ENCODE measurements at places on chromosomes 7 and 10.

- no peak for DNase-seq
Observed at GRCh38 chr10:43311794-43312193, 44.9 kb upstream of the RASGEF1A start.

- no peak for DNase-seq
Observed at GRCh38 chr10:7123774-7124173, 287.1 kb downstream of the SFMBT2 start.

DNA sequence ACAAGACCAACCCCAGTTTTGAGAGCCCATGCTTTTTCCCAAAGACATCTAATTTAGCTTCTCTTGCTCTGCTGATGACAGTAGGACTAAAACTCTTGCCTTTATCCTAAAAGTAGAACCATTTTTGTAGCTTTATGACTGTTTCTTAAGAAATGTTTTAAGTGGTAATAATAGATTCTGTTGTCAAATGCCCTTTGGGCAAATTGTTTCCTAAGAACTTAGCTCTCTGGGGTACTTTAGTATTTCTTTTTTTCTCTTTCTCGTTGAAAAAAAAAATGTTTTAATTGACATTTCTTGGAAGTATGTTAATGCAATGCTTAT, 157.4 kb downstream of the ARID5B start:
- no peak for DNase-seq

GRCh38 chr7:33130184-33130583, 820 bp downstream of the BBS9 start:
- DNase-seq, result no peak

- no peak for DNase-seq
Observed at GRCh38 chr10:87092861-87093631, 1.6 kb downstream of the GLUD1 start.

DNA sequence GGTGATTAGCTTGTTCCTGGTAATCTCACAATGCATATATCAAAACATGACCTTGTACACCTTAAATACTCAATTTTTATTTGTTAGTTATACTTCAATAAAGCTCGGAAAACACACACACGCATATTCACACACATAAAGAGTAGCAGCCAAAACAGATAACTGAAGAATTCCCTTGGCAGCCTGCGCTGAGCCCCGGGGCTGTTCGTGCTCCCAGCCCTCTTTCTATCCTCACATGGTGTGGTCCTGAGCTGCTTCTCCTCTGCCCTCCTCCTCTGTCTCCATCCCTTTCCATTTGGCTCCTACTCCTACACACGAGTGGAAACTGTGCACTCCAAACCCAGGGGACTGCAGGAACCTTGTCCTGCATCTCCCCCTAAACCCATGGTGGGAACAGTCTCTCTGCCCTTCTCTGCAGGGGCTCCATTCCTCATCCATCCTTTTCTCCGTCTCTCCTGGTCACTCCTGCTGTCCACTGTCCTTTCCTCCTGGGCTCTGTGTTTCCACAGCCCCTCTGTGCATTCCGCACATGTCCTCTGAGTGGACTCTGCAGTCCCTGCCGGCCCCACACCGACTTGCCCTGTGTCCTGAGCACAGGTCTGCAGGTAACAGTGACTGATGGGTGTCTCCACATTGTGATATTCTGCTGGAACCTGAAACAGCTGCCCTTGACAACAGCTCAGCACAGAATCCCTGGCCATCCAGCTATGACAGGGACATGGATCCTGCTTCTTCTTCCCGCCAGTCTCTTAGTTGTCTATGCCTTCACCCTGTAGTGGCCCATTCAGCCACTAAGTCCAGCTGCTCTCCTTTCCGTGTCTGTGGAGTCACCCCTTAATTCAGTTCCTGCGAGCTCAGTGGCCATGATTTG, 216.8 kb upstream of the ZNF32 start:
- DNase-seq, result no peak

- no peak for DNase-seq
Observed at GRCh38 chr7:47402941-47403866, 178.7 kb downstream of the TNS3 start.

DNA sequence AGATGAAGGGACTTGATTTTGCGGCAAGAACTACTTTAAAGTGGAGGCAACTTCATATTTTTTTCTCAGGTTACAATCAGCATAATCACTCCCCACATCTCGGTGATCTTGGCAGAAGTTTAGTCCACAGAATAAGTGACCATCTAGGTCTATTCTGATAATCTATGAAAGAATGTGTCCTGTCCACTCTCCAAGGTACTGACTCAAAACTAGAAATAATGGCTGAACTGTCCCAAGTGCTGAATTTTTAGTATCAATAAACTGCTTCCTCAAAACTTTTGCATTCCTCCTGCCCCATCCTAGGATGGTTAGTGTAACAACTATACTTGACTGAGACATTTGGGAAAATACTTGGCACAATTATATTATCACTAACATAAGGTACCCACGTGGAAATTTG, 10.9 kb upstream of the CHRM2 start:
- DNase-seq, result no peak

DNA sequence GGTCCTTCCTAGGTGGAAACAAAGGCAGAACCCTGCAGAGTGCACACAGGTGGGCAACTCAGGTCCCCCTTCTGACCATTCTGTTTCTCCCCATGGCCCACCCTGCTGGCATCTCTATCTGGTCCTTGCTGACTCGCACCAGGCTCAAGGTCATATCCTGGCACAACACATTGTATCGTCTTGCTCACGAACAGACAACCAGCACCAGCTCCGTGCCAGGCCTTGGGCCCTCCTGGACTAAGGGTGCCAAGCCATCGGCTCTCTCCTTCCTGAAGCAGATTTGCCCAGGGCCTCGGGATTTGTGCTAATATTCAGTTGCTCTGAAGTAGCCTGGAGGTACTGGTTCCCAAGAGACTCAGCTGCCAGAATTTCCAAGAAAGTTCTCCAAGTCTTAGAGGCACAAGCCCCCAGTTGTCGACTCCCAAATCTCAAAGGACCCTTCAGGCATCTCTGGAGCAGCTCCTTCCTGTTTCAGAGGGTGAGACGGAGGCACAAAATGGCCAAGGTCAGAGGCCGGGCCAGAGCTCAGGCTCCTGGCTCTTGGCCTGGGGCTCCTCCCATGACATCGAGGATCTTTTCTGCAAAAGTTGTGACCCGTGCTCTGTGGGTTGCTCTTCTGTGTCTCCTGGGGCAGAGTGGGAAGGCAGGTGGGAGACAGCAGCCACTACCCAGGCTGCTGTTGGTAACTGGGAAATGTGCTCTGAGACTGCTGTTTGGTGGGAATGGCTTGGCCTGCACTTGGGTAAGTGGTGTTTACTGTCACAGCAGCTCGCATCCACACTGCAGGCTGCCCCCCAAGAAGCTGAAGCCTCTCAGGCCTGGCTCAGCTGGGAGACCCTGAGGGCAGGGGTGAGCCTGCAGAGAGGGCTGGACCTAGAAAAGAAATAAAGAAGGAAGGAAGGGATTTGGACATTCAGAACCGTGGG, 121.3 kb downstream of the RGS10 start:
- no peak for DNase-seq

- no peak for DNase-seq
Observed at GRCh38 chr10:54198051-54198450, 603.0 kb downstream of the PCDH15 start.

GRCh38 chr10:71973777-71974488, 9.7 kb downstream of the CHST3 start:
- no peak for DNase-seq

- DNase-seq, result no peak
Observed at GRCh38 chr10:6247041-6247712, 44.4 kb downstream of the PFKFB3 start.

DNA sequence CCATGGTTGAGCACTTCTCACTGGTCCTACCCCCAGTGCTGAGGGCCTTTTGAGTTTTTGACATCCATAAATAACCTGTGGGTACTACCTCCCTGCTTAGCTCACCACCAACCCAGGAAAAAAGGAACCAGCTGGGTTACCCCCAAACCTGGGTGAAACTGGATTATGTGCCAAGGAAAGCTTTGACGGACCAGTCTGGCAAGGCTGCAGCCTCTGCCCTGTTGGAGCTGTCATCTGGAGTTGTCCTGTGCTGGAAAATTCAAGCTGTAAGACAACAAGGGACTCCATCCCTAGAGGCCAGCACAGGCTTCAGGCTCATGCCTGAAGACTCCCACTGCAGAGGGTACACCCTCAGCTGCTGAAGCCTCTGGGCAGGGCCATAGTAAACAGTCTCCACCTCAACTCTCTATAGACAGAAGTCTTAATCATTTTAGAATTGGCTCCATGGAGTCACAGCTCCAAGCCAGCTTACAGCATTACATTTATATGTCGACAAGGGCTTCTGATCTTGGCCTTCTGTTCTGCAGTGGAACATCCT, 115.5 kb upstream of the AFAP1L2 start:
- DNase-seq, result no peak

- no peak for DNase-seq
Observed at GRCh38 chr10:79327090-79327457, 20.2 kb upstream of the PPIF start.

GRCh38 chr7:44958645-44959344, 20.0 kb downstream of the MYO1G start:
- DNase-seq, result no peak

DNA sequence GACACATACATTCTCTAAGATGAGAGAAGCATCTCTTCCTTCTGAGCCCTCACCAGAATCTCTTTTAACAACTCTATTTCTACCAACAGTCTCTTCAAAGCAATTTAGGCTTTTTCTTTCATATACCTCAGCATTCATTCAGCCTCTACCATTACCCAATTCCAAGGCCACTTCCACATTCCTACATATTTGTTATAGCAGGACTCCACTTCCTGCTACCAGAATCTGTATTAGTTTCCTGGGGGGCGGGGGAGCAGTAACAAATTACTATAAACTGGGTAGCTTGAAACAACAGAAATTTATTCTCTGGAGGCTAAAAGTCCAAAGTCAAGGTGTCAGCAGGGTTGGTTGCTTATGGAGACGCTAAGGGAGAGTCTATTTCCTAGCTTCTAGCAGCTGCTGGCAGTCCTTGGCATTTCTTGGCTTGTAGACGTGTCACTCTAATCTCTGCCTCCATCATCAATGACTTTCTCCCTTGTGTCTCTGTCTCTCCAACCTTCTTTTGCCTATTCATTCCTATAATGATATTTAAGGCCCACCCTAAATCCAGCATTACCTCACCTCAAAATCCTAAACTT, 7.4 kb downstream of the PRPS1L1 start:
- no peak for DNase-seq

GRCh38 chr7:117085769-117086463, 132.6 kb downstream of the ST7 start:
- DNase-seq, result no peak

DNA sequence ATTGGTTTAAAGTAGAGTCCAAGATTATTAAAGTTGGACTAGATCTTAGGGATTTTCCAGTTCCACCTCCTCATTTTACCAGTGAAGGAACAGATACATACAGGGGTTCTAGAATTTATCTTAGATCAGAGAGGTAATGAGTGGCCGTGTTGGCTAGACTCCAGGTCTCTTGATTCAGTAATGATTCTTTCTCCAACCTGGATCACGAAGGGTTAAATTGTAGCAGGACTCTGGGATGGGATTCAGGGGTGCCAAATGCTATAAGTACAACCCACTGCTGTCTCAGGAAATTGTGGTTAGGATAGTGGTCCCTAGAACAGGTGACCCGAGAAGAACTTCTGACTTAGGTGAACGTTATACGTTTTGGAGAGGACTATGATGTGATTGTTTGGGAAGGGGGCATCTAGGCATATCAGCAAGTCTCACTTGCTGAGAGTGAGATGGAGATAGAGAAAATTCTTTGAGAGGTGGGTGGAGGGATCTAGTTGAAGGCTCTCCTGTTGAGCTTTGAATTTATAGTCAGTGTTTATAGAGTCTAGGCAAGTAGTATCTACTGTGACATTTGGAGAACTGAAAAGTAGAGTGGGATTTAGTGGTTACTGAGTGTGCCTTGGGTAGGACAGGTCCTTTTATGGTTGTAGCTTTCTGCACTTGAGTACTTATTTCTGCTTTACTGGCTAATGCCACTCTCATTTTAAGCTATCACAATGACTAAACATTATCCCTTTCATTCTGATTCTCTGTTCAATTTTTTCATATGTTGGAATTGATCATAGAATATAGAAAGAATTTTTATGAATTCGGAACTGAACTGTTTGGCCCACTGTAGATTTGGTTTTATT, 58.3 kb downstream of the ST7 start:
- DNase-seq, result no peak

DNA sequence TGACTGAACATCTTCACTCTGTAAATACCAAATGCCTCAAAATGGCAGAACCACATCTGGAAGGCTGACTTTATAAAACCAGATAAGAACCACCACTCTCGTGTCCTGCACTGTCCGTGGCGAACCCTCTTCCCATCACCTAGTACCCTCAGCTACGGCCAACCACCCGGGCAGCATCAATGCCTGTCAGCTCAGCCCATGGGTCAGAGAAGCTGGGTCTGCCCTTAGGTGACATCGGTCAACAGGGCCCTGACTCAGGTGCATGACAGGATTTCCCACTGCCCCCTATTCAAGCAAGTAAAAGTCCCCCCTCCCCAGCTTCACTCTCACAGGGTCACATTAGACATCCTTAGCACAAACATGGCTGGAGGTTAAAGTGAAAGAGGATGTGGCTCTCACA, 56.6 kb downstream of the HSPA12A start:
- no peak for DNase-seq

DNA sequence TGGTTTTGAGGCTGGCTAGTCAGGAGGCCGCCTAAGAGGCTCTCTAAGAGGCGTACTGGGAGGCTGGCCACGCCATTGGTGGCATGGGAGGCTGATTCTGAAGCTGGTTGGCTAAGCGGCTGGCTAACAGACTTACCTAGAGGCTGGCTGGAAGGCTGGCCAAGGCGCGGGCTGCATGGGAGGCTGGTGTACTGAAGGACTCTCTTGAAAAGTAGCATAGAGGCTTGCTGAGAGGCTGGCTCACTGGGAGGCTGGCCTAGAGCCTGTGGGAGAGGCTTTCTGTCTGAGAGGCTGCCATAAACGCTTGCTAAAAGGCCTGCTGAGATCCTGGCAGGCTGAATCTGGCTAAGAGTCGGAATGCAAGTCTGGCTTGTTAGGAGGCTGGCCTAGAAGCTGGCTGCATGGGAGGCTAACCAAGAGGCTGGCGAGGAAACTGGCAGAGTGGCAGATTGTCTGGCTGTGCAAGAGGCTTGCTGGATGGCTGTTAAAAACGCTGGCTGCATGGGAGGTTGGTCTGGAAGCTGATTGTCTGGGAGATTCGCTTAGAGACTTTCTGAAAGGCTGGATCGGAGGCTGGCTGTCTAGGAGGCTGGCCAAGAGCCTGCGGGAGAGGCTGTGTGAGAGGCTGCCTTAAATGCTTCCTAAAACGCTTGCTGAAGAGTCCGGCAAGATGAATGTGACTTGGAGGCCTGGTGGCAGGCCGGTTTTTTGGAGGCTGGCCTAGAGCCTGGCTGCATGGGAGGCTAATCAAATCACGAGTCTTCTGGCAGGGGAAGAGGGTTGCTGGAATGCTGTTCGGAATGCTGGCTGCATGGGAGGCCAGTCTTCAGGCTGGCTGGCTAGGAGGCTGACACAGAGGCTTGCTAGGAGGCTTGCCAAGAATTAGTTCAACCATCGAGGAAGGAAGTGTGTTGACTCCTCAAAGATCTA, 134.2 kb downstream of the OR13A1 start:
- DNase-seq, result no peak

- no peak for DNase-seq
Observed at GRCh38 chr10:1294748-1295147, 238.6 kb downstream of the WDR37 start.

- DNase-seq, result no peak
Observed at GRCh38 chr10:24974976-24975375, 22.6 kb upstream of the PRTFDC1 start.

All from omental fat pad (tissue), 4 donors.